ENCODE measurements at places on chromosomes 16 and 17.

GRCh38 chr16:19912455-19913339 is 28.0 kb upstream of the GPRC5B start:
- no peak for DNase-seq

DNA sequence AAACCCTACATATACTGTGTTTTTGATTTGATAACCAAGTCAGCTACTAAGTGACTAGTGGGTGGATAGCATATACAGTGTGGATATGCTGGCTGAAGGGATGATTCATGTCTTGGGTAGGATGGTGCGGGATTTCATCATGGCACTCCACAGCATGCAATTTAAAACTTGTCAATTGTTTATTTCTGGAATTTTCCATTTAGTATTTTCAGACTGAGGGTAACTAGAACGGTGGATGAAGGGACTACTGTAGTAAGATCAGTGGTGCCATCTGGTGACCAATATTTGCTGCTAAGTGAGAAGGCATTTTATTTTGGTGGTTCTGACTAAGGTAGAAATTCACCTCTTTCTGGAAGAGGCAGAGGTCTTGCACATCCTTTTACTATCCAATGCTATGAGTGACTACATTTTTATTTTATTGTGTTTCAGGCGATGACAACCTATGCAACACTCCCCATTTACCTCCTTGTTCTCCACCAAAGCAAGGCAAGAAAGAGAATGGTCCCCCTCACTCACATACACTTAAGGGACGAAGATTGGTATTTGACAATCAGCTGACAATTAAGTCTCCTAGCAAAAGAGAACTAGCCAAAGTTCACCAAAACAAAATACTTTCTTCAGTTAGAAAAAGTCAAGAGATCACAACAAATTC is 3.1 kb downstream of the CDC6 start:
- DNase-seq = no peak

DNA sequence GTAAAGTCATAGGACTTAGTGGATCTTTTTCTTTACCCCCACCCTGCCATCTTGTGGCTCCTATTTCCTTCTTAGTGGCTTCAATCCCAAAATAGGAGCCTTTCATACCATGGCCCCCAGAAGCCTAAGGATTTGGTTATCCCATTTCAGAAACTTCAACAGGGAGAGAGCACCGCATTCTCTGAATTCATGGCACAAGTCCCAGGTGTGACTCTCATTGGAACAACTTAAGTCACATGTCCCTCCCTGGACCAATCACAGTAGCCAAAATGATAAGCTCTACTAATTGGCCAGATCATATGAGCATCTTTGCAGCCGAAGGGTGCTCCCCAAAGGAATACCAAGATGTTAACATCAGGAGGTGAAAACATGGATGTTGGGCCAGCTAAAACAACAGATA is 43.2 kb downstream of the AXIN2 start:
- DNase-seq = no peak

GRCh38 chr16:79372503-79373184 is 227.9 kb downstream of the MAF start:
- DNase-seq = no peak

DNA sequence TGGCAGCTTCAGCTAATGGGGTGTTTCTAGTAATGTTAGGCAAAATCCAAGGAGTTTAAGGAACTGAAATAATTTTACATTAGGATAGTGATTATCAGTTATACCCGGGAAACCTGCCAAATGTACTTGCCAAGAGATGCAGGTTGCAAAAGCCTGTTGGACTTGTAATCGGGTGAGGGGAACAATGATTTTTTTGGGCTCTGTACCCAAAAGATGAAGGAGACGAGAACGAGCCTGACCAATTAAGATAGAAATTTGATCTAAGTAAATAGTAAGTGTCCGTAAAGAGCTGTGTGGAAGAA is 56.3 kb upstream of the ARL4D start:
- DNase-seq = no peak

DNA sequence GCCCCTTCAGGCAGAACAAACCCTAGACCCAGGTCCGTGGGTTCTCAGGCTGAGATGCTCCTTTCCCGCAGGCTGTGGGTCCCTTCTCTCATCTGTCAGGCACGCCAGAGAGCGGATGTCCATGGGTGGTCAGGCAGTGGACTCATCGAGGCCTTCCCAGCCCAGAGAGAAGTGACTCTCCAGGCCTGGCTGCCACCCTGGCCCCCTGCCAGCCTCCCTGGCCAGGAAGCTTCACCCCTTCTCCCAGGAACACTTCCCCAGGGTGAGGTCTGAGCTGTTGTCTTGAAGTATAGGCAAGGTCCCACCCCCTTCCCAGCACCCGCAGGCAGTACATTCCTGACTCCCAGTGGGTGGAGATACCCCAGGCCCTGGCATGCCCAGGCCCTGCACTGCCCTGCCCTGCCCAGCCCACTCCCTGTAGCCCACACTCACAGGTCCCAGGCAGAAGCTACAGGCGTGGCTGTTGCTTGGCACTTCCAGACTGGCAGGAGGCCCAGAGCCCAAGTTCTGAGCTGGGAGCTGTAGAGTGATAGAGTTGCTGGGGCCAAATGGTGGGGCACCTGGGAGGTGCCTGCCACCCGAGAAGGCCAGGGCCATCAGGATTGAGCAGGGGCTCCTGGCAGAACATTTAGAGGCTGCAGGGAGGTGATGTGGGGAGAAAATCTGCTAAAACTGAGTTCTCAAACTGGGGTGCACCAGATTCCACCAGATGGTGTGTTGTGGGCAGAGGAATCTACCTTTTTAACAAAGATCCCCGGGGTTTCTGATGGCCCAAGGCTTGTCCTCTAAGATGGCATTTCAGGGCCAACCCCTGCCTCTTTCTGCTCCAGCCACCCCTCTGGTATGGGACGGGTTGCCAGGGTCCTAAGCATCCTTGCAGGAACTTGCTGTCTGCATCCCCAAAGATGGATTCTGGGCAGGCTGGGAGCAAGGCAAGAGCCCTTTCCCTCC is 6.7 kb downstream of the ITGA3 start:
- DNase-seq = no peak

GRCh38 chr17:4672751-4673150 is 31.2 kb downstream of the PELP1 start:
- no peak for DNase-seq

- DNase-seq = no peak
Observed at GRCh38 chr16:78930561-78930960, 670.0 kb downstream of the MAF start.

GRCh38 chr17:19369107-19369778 is 6.7 kb upstream of the B9D1 start:
- DNase-seq = no peak

GRCh38 chr16:30778549-30779244 is 8.3 kb downstream of the ZNF629 start:
- DNase-seq = no peak

GRCh38 chr17:48074322-48075081 is 26.3 kb downstream of the NFE2L1 start:
- peak; percentile 51 for DNase-seq

DNA sequence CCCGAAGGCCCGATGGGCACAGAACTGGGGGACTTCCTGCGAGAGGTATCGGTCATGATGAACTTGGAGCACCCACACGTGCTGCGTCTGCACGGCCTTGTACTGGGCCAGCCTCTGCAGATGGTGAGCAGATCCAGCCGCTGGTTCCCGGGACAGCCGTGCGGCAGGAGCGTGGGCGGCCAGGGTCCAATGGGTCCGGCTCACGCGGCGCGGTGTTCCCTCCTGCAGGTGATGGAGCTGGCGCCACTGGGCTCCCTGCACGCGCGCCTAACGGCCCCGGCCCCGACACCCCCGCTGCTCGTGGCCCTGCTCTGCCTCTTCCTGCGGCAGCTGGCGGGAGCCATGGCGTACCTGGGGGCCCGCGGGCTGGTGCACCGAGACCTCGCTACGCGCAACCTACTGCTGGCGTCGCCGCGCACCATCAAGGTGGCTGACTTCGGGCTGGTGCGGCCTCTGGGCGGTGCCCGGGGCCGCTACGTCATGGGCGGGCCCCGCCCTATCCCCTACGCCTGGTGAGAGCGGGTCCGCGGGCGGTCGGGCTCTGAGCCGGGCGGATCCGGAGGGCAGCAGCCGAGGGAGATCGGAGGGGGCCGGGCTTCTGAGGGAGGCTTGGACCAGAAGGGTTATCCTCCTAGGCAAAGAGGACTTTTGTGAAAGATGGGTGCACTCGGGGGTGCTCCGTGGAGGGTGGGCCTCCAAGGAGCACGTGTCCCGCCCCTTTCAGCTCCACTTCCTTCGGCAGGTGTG is 3.0 kb downstream of the TNK1 start:
- peak; percentile 65 for DNase-seq

DNA sequence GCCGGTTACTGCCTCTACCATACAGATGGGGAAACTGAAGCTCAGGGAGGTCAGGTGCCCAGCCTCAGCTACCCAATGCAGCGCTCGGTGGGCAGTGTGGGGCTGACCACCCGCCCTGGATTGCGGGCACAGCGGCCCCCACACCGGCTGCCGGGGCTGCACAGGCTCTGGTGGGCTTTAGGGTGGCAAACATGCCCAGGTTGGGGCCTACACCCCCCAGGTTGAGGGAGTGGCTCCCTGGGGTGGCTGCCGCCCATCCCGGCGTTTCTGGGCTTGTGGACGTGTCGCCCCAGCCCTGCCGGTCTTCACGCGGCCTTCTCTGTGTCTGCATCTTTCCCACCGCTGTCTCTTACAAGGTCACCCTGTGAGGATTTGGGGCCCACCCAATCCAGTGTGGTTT is 40.9 kb upstream of the SSTR5 start:
- DNase-seq = no peak

GRCh38 chr17:53217311-53217710 is 605.4 kb upstream of the KIF2B start:
- DNase-seq = no peak

DNA sequence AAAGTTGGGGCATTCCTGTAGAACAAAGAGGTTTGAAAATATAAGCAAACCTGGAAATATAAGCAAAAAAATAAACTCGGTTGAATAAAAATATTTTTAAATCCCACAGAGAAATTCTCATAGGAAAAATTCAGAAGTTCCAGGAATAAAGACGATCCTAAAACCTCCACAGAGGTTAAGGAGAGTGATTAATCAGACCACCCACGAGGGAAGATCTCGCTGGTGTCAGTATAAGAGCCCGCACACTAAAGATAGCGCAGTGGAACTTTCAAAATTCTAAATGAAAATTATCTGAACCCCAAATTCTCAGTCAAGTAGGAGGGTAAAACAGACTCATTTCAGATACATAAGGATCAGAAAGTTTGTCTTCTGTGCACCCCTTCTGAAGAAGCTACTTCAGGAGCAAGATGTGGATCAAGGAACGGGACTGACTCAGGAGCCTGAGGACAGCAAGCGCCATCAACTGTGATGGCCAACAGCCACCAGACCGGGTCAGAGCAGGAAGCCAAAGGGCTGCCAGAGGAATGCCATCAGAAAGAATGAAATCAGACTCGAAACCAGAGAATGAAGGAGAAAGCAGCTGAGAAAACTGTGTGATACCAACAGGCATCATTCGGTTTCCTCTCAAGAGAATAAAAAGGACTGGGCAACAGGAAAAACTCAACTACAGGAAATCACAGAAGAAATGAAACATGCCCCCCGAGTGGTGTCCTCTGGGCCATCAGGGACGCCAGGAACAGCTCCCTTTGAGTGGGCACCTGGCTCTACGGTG is 66.9 kb downstream of the CYTH1 start:
- no peak for DNase-seq

GRCh38 chr16:86794216-86794864 is 216.0 kb downstream of the FOXL1 start:
- no peak for DNase-seq

DNA sequence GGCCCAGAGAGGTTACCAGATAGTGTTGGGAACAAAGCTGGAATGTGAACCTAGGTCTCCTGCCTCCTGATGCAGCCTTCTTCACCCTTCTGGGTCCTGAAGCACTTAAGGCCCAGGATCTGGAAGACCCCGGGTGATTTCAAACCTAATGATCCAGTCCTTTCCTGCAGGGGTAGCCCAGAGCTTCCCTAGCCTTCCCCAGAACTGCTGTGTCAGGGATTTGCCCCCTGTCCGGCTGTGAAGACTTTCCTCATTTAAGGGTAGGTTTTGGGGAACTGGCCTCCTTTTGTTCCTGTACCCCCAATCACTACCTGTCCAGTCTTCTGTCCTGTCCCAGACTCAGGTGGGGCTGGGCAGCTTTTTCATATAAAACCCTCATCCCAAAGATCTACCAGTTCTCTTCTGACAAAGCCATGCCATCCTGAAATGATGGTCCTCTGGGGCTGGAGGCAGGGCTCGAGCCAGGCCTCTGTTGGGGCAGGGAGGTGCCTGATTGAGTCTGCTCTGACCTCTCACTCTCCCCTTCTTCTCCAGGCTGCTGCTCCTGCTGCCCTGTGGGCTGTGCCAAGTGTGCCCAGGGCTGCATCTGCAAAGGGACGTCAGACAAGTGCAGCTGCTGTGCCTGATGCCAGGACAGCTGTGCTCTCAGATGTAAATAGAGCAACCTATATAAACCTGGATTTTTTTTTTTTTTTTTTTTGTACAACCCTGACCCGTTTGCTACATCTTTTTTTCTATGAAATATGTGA is 1.3 kb downstream of the MT1X start:
- DNase-seq = no peak

GRCh38 chr17:49516180-49516579 is 21.1 kb downstream of the NGFR start:
- DNase-seq = no peak

DNA sequence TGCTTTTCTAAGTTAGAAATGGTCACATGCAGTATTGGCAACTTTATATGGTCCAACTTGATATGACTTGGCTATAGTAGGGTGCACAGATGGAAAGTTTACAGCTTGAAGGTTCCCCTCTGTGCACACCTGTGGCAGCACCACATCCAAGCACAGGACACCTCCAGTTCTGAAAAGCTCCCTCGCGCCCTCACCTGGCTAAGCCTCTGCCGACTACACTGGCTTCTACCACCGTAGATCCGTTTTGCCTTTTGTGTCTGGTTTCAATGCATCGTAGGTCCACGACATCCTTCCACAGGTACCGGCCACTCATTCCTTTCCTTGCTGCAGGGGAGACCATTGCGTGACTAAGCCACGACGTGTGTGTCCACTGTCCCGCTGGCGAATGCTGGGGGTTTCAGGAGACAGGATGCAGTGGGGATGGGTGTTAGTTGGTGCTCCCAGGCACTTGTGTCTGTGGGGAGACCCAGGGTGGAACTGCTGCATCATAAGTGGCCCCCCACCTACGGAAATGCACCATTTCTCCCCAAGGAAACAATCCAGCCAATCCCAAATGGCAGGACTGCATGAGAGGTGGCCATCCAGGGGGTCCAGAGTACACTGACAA is 4.9 kb upstream of the RASD1 start:
- no peak for DNase-seq

DNA sequence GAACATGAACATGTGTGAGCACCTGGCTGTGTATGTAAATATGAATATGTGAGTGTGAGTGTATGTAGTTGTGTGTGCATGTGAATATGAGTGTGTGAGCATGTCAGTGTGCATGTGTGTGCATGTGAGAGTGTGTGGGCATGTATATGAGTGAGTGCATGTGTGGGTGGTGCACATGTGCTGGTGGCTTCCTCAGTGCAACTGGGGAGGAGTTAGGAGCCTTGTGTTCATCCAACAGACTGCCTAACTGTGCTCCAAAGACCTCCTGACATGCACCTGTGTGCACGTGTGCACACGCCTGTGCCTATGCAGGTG is 1.4 kb downstream of the TMEM235 start:
- DNase-seq = no peak

All from stimulated activated CD4-positive, alpha-beta T cell treated with anti-CD3 and anti-CD28 coated beads, TNF-alpha, amount 100 ng/mL, for 1 hour (primary cell).